Pons (tissue), 1 donor: ENCODE measurements at places on chromosomes 11 and 22.

DNA sequence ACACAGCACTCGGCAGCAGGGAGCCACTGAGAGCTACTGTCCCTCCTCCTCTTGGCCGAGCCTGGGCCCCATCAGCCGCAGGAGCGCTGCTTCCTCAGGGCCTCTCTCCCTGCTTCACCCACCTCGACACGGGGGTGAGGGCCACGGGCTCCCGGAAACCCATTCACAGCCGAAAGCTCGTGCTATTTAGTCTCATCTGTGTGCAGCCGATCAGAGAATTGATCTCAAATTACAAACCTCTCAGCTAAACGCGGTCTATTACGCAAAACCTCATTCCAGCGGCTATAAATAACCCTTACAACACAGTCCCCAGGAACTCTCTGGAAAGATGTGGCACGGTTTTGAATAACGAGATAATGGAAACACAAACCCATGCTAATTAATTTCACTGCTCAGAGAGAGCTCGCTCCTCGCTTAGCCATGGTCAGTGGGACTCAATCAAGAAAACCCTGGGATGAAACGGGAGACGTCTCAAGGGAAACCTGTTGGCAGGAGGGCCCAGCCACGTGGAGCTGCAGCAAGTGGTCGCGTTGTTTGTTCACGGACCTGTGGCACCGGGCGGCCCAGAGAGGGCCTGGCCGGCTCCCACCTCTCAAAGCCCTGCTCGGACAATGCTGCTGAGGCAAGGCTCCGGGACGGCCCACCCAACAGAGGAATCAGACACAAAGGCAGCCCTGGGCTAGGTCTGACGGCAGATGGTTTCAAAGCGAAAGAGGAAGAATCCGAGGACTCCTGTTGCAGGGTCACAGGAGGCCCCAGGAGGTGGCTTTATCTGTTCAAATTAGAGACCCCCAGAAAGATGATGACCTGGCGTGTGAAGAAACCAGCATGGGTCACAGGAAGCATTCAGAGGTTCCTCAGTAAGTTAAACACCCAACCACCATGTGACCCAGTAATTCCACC lies 210.5 kb downstream of the CTTN start:
- DNase-seq: no peak

GRCh38 chr11:15845261-15845660 lies 511.1 kb downstream of the SOX6 start:
- DNase-seq: peak; percentile 95

GRCh38 chr11:121067962-121068647 lies 32.9 kb upstream of the TECTA start:
- DNase-seq: peak; percentile 21

GRCh38 chr11:74464746-74465145 lies 2.6 kb downstream of the KCNE3 start:
- DNase-seq: no peak

DNA sequence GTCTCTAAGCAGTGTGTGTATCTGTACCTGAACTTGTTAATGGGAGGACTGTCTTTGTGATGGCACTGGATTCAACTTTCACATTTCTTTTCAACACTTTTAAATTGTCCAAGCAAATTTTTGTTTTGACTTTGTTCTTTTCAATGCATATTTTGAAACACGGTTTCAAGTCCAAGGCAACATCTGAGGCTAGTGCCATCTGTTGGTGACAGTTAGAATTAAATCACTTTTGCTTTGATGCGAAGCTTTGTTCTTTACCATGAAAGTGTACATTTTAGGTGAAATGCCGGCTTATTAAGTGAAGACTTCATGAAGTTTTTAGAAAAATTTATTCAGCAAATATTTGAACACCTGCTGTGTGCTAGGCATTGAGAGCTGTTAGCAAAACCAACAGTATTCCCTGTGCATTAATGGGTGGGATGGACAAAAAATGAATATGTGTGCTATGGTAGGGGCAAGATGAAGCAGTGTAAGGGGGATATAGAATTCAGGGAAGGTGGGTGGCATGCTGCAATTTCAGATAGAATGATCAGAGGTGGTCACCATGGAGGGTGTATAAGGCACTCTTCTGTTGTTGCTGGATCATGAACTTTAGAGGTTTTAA lies 70.2 kb downstream of the DDX10 start:
- peak; percentile 14 for DNase-seq

- peak; percentile 51 for DNase-seq
Observed at GRCh38 chr11:35303596-35304385, 115.6 kb downstream of the SLC1A2 start.

GRCh38 chr11:87299041-87299481 lies 261.3 kb downstream of the TMEM135 start:
- DNase-seq: no peak

GRCh38 chr11:43574949-43575912 lies 105.3 kb upstream of the HSD17B12 start:
- DNase-seq: peak; percentile 42

- no peak for DNase-seq
Observed at GRCh38 chr11:134386945-134387344, 25.1 kb downstream of the B3GAT1 start.

- DNase-seq: peak; percentile 91
Observed at GRCh38 chr11:6635082-6635932, 16.1 kb upstream of the TPP1 start.

- no peak for DNase-seq
Observed at GRCh38 chr11:66324664-66325063, 7.8 kb upstream of the CD248 start.

GRCh38 chr22:24985826-24986214 lies 33.3 kb downstream of the KIAA1671 start:
- DNase-seq: no peak

DNA sequence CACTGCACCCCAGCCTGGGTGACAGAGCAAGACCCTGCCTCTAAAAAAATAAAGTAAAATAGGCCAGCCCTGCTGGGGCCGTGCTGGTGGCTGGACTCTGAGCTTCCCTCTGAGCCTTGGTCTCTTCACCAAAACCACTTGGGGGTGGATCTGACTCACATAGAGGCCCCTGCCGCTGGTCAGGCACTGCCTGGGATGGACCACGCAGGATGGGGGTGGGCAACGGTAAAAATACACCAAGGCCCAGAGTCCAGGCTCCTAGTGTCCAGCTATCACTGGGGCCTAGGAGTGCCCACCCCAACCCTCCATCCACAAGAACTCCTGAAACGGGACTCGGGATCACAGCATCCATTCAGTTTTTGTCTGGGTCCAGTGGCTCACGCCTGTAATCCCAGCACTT lies 12.3 kb upstream of the UPK3A start:
- no peak for DNase-seq

DNA sequence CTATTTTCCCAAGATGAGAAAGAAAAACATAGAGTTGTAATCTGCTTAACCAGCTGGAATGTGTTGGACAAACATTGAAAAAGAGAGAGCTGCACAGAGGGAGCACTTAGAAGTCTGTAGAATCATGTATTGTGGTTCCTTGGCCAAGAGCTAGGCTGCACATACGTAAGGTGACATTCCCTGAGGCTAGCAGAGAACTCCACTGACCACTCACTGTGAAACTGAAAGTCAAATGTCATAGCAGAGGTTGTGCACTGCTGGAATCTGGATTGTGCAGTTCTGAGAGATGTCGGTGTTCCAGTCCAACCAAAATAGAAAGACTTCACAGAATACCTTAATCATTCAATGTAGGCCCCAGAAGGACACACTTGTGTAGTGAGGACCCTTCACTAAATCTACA lies 772.8 kb upstream of the RAG2 start:
- DNase-seq: no peak

DNA sequence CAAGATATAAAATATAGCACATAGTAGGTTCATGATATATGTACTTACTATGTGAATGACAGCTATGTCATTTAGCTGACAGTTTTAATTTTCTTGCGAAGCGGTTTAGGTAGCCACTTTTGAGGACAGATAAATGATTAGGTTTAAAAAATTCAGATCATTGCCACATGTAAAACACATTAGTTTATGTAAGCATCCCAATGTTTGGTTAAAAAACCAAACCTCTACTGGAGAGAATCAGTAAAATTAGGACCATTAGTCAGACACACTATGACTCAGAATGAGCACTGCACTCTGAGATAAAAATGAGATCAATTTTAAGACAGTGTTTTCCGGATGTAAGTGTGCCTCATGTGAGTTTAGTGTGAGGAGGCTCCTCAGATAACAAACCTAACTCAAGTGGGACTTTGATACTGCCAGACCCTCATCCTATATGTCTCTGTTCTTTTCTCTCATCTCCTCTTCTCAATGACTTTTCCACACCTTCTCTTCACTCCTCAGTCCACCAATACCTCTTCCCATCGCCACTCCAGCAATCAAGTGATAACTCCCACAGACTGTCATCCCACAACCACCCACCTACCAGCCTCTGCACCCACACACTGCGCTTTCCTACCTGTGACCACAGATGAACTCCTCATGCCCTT lies 6.8 kb upstream of the OR2AT4 start:
- DNase-seq: no peak
